Heart left ventricle (tissue), 16 donors: ENCODE measurements at places on chromosomes 5 and 9. TPM values are rescaled to one million over a fixed set of nuclear protein-coding genes. Genes with fewer than 3 reads are reported as not detected.
A peak's percentile ranks its signal among the peaks of the same experiment; 100 is the strongest.

DNA sequence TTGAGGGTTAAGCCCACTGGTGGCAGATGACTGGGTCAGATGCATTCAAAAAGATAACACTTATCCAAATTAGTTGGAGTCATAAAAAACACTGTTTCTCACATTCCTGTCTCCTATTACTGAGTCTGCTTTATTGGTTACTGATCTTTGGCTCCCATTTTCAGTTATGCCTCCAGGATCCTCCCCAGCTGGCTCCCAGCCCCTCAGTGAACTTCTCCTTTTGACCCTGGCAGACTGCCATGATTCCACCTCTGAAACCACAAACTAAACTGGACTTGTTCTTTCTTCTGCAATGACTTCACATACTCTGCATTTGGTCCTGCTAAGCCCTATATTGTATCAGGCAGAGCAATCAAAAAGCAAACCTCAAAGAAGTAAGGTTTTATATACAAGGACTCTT is 860.8 kb upstream of the DMAC1 start:
- peak; percentile 60 for DNase-seq

DNA sequence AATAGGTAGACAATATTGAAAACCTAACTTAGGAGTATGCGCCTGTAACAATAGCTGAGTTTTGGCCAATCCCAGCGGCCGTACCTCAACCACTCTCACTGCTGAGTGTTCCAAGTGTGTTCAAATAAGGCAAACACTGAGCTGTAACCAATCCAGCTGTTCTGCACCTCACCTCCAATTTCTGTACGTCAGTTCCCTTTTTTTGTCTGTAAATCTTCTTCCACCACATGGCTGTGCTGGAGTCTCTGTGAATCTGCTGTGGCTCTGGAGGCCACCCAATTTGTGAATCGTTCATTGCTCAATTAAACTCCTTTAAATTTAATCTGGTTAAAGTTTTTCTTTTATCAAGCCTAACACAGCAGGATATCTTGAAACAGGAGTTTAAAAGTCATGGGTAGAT is 116.3 kb downstream of the SLC28A3 start:
- DNase-seq = no peak

CMYA5 gene
- polyA plus RNA-seq = 425 TPM

DNA sequence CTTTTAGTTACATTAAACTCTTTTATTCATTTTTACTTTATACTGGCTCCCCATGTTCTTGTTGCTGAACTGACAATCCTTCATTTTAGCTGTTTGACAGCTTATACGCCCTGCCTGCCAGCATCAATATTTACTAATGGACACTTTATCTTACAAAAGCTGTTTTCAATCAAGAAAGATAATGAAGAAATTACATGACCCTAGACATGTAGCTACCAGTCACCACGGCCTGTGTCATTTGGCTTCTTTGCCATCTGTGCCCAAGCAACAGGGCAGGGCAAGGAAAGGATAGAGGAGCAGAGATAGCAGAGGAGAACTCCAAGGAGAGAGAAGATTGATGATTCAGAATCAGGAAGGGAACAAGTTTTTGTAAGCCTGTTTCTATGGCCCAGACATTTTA is 647.3 kb downstream of the BRINP1 start:
- no peak for DNase-seq
